ENCODE measurements at places on chromosomes 2 and 18.
A peak's percentile ranks its signal among the peaks of the same experiment; 100 is the strongest.

GRCh38 chr2:65228263-65228750, 676 bp downstream of the ACTR2 start:
- DNase-seq = no peak

DNA sequence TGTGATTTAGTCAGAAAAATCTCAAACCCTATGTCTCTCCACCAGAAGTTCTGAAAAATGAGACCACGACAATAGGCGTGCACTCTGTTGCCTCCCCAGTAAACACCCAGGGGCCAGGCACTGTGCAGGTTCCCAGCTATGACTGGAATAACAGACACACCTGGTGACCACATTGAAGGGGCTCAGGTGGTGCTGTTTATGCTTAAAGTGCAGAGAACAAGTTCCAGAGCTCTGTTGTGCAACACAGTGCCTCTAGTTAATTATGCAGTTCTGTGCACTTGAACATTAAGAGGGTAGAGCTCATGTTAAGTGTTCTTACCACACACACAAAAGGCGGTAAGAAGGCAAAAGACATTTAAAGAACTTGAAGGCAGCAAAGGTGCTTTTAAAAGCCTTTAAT, 52.6 kb upstream of the AFF3 start:
- no peak for DNase-seq

DNA sequence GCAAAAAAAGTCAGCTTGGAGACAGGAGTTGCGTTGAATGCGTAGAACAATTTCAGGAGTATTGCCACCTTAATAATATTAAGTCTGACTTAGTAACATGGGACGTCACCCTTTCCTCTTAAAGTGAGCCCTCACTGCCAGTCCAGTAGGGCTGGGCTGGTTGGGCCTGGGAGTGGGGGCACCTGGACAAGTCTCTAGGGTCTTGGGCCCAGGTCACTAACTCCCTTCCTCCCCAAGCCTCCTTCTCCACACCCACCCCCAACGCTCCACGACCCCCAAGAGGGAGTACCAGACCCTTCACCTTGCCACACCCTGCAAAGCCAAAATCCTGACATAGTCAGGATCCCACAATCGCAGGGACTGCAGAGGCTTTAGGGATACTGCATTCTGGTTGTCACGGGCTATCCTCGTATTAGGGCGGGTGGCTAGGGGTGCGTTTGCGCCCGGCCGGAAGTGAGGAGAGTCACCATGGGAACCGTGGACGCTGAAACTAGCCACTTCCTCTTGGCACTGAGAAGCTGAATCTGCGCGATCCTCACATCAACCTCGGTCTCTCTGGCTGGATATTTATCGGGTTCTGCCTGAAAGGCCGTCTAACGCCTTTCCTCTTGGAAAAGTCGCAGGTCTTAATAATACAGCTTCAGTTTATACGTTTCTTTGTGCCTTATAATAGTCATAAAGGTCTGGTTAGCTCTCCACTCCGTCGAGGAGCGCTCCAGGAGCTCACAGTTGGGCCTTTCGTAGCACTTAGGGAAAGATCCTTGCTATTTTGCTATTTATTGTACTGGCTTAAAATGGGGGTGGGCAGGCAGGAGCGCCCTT, 10.3 kb upstream of the CXXC1 start:
- DNase-seq = peak; percentile 54

DNA sequence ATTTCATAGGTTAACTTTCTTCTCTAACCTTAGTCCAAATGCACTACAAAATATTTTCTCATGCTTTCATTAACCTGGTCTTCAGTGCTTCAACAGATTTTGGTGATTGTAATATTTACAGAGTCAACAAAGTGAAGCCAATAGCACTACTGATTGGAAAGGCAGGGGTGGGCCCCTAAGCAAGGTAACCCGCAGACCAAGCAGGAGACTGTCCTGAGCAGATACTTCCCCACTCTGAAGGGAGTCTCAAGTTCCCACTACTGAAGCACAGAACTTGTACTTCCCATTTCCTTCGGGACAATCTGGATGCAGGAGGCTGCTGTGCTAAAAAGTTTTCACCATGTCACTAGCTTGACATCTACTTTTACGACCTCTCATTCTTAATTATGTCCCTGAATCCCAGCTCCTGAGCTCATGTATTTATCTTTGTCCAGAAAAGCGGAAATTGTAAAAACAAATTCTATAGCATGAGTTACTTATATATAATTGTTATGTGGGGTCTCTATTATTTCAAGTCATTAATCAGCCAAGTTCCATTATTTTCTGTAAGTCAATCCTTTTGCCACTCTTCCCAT, 311.6 kb upstream of the REV1 start:
- no peak for DNase-seq

DNA sequence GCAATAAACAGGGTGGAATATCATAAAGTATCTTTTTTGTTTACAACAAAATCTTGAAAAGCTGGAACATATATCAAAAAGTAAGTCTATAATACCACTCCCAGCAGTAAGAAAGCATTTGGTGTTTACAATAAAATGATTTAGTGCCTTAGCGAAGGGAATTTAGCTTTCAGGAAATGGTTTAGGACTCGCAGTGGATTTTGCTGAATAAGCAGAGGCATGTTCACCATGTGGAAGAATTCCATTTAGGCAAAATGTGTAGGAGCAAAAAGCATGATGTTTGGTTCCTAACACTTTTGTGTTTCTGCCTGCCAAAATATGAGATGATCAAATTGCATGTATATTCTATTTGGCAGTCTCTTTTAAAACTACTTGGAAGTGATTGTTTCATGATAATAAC, 163.6 kb downstream of the AGPS start:
- DNase-seq = no peak

GRCh38 chr18:46555213-46555612, 101.8 kb downstream of the LOXHD1 start:
- no peak for DNase-seq

DNA sequence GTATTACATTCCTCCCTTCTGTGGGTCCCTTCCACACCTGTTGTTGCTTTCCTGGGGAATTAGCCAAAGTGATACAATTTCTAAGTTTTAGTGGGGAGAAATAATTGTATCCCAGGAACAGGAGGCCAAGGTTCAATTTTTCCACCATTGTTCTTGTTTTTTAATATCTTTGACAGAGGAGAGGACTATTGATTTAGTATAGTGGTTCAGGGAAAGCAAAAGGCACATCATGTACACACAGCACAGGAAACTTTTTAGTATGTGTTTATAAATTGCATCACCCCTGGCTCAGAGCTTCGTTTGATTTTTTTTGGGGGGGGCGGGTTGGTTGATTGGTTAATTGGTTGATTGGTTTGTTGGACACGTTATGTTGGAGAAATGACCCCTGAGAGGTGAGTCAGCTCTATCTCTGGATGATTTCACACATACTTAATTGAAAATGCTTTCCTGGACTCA, 431.6 kb downstream of the PID1 start:
- DNase-seq = no peak

DNA sequence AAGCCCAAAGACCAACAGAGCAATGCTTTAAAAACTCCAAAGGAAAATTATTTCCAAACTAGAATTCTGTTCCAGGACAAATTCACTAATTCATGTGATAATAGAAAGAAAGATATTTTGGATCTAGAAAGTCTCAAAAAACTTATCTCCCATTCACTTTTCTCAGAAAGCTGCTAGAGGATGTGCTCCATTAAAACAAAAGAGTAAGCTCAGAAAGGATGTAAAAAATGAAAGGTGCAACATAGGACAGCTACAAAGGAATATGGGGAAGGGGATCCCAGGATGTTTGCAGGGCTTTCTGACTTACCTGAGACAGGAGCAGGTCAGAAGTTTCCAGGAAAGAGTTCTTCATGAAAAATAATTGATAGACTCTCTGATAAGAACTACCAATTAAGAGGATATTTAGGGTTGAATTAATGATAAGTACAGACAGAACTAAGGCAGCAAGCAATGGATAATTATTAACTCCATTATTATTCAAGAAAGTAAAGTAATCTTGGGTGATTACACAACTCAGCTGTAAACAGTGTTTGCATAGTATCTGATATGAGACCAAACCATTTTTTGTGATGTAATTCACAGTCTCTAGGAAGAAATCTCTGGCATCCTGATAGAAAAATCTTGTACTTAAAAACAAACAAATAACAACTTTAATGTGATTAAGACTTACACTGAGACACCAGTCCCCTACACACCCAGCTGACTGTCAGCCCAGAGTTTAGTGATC, 20.9 kb downstream of the LYG1 start:
- DNase-seq = no peak

DNA sequence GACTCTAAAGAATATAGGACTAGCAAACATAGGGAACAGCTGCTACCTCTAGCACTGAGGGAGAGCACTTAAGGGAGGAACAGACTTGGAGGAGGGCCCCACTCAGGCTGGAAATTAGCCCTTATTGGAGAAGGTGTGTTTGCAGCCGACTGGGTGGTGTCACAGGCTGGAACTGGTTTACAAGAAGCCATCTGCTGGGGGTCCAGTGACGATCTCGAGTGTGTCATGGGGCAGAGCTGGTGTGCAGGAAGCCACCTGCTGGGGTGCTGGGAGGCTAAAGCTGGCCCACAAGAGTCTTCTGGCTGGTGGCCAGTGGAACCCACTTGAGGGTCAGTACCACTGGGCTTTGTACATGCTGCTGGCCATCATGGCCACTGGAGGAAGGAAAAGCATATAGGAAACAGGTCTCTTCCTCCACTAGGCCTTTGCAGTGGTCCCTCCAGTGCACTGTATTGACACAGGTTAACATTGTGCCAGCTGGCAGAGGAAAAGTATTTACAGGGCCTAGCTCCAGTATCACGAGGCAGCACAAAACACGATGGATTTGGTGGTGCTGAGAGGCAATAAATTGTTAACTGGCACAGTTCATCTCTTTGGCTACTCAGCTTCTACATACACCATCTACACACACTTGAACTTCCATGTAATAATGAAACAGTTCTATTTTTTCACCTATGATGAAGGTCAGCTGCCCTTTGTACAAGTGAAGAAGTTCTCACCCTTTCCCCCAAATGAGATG, 43.6 kb downstream of the MAP3K20 start:
- DNase-seq = no peak

DNA sequence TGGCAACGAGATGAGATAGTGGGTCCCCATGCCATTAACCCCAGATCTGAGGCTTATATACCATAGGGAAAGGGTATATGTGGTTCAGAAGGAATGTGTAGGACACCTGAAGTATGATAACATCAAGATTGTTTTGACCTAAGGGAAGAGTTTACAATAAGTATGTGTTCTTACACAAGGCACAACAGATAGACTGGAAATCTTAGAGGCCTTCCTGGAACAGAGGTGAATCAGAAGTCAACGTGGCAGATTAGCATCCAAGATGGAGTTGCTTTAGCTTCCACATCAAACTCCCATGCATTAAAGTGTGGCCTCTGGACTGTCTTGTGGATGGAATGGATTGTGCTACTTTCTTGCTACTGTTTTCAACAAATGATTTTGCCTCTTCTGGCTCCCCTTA, 116.6 kb upstream of the NT5C1B start:
- no peak for DNase-seq

DNA sequence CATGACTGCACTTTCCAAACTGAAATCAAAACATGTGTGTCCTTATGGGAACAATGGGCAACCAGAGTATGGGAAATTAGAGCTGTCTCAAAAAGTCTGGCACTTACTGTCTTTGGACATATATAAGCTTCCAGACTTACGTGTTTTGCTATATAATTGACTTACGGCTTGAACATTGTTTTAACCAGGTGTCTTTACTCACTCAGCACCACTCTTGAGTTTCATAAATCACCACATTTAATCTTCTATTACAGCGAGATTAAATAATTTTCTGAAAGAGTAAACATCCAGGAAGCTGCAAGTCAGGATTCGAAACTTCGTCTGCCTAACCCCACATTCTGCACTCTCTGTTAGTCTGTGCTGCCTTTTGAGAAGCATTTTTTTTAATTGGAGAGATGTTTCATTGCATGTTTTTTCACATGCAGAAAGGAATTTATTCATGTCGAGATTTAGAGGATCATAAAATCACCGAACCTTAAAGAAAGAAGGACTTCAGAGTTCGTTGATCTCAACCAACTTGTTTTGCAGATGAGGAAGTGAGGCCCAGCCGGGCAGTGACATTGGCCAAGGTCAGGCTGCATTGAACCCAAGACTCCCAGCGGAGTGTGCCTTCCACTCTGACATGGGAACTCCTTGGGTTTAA, 137.3 kb downstream of the SETBP1 start:
- DNase-seq = no peak

- no peak for DNase-seq
Measured at GRCh38 chr2:185335879-185336278, 402.7 kb upstream of the FSIP2 start.

DNA sequence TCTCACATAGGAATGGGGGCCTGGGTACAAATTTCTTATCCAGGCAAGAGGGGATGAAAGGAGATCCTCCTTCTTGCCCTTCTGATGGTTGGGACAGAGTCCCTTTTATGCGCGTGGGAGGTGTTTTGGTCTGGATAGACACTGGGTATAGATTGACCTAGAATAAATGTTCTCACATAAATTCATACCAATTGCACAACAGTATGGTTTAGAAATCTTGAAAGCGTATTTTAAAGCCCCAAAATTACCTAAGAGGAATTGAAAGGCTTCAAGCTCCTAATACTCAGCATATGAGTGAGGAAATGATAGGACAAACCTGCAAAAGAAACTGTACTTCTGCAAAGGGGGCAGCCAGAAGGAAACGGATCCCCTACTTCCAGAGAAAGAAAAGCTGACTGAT, 2.6 kb upstream of the BCL2 start:
- no peak for DNase-seq

- DNase-seq = no peak
Measured at GRCh38 chr2:119960821-119961220, 52.1 kb upstream of the EPB41L5 start.

DNA sequence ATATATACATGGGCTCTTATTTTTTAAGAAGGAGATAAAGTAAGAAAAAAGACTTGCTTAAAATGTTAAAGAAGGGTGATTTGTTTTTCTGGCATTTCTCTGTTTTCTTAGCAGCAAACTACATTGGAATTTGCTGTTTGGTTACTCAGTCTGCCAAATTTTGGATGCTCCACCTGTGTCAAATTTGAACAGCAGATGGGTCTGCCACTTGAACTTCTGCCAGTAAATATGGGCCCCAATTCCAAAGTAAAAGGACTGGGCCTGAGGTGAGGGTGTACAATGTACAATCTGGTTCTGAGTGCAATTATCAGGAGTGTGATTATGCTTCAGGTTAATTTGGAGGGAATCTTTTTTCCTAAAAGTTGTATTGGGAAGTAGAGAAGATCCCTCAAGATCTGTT, 794.5 kb downstream of the DSC3 start:
- DNase-seq = no peak

- peak; percentile 69 for DNase-seq
Measured at GRCh38 chr18:3261373-3262233, at the start of gene MYL12B. Gene MYL12B, plus strand, starts transcription at chr18:3262133. Its CDS starts 10,766 bp downstream, at chr18:3272899.
